ENCODE measurements at places on chromosomes 6 and 20. TPM values are rescaled to one million over a fixed set of nuclear protein-coding genes. Genes with fewer than 3 reads are reported as not detected.

Gene MAPK13
- total RNA-seq, result 2.1 TPM

Gene SNX9
- 36.8 TPM for total RNA-seq

Gene FILIP1
- total RNA-seq, result not detected

Gene SNX5
- 187 TPM for total RNA-seq

Gene IER3
- 377 TPM for total RNA-seq

Gene TPMT
- 27.6 TPM for total RNA-seq

Gene KIF25
- 0.39 TPM for total RNA-seq

Gene FAM83C
- not detected for total RNA-seq

Gene ARFGEF3
- 0.20 TPM for total RNA-seq

Gene RPN2
- 744 TPM for total RNA-seq

Gene IP6K3
- 1.1 TPM for total RNA-seq

DNA sequence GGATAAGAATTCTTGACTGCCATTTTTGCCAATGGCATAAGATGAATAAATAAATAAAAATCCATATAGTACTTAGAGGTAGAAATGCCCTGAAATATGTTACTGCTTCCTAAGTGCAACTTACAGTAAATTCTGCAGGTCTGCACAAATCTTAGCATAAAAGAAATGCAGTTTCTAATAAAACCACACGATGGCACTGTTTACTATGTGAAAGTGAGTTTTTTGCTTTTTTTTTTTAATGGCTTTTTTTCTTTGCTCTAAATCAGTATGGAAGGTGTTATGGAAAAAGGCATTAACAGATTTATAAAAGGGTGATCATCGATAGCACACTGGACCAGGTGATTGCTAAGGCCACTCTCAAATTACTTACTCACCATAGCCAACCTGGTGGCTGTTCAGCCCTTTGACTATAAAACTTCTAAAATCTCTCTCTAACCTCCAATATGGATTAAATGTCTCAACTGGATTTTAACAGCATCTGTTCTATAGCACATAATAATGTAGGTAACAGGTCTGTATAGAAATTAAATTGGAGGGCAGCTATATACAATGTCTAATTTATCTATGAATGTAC is 45.8 kb downstream of the AHI1 start:
- peak; percentile 37 for DNase-seq

- DNase-seq, result no peak
These were observed 128.3 kb upstream of the TBX18 start for GRCh38 chr6:84892671-84893070.

DNA sequence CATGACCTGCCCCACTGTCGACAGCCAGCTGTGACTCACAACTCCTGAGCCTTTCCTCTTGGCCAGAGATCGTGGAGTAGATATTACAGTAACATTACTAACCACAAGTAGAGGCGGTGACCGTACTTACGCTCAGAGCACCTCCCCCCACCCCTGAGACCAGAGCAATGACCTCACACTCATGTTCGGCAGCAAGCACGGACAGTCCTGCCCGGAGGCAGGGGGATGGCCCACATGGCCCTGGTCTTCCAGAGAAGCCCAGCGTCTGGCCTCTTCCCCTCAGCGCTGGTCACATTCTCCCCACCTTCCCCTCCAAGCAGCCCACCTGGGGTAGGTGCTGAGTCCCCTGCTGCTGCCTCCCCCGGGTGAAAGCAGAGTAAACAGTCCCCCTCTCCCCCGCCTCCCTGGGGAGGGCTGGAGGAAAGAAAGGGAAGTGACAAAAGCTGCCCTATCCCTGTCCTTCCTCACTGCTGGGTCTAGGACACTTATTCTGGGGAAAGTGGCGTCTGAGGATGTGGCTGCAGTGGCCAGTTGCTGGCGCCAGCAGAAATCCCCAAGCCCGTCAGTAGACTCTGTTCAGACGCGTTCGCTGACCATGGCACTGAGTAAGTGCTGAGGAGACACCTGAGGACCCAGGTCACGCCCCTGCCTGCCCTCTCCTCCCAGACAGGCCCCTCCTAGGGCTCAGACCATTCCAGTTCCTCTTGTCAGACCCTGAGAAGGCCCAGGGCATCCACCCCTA is 68.5 kb downstream of the MRPL14 start:
- DNase-seq, result peak; percentile 100

DNA sequence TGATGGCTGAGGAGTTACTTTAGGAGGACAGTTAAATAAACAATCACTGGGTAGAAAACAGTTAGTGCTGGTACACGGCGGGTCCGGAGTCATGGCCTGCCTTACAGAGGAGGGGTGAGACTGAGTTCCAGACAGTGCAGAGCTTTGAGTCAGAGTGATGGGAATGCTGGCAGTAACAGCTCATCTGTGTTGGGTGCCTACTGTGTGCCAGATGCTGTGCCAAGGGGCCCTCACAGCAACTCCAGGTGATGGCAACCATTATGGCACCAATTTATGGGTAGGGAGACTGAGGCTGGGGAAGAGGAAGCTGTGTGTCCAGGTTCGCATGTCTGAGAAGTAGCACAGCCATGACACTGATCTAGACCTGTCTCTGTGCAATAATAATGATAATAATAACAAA is 132.6 kb downstream of the CEBPB start:
- no peak for DNase-seq

- peak; percentile 88 for DNase-seq
These were observed 1066.8 kb upstream of the CITED2 start for GRCh38 chr6:140441256-140441655.

- DNase-seq, result peak; percentile 92
These were observed 8.7 kb upstream of the APCDD1L start for GRCh38 chr20:58523971-58524315.

DNA sequence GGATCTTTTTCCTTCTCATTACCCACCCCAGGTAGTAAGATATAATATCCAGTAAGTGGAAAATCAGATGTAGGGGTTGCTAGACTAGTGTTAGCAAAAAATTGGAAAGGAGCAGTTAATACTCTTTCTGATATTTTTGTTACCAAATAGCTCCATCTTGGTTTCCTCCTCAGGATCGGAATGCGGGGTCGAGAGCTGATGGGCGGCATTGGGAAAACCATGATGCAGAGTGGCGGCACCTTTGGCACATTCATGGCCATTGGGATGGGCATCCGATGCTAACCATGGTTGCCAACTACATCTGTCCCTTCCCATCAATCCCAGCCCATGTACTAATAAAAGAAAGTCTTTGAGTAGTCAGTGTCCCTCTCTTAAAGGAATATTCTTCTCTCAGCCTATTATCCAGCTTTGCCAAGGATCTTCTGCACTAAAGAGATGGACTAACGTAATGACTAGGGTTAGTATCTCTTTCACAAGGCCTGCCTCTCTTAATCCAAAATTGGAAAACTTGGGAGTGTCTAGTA is 1.5 kb downstream of the ROMO1 start:
- DNase-seq, result peak; percentile 19

GRCh38 chr20:23362392-23363256 is 642 bp downstream of the GZF1 start:
- peak; percentile 54 for DNase-seq

DNA sequence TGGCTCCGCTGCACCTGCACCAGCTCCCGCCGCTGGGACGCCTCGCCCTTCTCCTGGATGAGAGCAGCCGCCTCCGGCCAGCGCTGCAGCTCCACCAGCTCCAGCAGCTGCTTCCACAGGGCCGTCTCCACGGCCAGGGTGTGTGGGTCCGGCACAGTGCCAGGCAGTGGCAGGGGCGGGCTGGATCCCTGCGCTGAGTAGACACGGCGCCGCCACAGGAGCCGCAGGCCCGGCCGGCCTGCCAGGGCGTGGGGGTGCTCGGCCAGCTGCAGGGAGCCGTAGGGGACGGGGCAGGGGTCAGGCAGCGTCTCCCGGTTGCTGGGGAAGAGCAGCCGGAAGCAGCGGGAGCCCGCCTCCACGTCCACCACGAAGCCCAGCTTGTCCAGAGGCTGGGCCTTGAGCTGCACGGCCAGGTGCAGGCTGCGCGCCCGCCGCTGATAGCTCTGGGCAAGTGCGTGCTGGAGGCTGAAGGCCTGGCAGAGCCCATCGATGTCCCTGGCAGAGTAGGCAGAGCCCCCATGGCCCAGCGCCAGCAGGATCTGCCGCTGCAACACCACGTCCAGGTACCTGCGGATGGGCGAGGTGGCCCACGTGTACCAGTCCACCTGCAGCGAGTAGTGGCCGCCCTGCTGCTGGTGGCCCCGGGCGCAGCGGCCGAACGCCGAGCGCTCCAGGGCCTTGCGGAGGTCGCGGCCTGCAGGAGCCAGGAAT is 9.4 kb downstream of the FNDC11 start:
- DNase-seq, result no peak

- no peak for DNase-seq
These were observed 111.7 kb downstream of the CLIC5 start for GRCh38 chr6:45903959-45904358.

DNA sequence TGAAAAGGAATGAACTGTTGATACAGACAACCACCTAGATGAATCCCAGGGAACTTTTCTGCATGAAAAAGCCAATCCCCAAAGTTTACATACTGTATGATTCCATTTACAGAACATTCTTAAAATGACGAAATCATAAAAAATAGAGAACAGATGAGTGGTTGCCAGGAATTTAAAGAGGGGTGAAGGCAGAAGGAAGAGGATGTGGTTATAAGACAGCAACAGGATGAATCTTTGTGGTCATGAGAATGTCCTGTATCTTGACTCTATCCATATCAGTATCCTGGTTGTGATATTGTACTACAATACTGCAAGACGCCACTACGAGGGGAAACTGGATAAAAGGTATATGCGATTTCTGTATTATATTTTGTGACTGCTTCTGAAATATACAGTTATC is 70.1 kb upstream of the EMILIN3 start:
- DNase-seq, result peak; percentile 68

- no peak for DNase-seq
These were observed 19.7 kb downstream of the NDRG3 start for GRCh38 chr20:36726168-36726567.

DNA sequence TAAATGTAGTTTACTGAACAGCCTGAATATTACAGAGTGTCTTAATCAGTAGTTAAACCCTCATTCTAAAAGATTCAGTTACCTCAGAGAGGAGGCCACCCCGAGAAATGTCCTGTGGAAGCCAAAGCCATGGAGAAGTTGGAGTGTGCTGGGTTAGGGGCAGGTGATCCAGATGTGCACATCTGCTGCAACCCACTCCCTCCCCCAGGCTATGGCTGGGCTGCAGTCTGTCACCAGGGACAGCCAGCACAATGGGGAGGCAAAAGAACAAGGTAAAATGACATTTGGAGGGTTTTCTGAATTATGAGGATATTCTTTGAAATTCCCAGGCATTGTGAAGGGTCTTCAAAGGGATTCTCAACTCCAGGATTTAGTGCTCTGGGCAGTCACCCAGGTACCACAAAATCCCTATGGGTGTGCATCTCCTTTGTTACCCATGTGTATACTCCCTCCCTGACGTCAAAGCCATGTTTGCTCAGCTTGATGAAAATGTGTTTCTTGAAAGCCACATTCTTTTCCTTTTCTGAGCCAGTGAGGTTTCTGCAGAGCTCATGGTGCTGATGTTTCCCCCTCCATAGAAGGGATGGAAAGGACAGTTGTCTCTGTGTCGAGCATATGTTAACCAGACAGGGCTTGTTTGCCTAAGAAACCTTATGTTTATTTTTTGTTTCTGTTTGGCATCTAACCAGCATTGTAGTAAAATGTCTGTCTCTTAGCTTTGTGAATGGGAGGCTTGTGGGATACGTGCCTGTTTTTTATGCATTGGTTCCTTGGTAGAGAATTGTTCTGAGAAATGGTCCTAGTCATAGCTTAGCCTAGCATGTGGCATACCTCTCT is 212.3 kb upstream of the TBX18 start:
- DNase-seq, result no peak

DNA sequence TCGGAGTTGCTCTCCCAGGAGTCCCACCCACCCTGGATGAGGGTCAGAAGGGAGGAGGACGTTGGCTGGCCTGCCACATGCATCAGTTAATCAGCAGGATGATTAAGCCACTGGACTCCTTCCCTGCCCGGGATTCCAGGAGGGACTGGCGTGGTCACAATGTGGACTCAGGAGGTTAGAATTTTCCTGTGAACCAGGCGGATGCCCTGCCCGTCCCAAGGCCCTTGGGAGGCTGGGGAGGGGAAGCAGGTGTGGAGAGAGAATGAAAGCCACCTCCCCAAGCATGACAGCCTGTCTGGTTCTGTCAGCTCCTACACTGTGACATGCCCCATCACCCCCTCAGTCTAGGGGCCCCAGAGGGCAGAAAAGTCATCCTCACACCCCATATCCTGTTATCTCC is 11.6 kb upstream of the ITPR3 start:
- peak; percentile 88 for DNase-seq

GRCh38 chr6:101845172-101845571 is 451.7 kb downstream of the GRIK2 start:
- DNase-seq, result no peak

- DNase-seq, result no peak
These were observed 67.5 kb upstream of the NRN1 start for GRCh38 chr6:6074190-6074589.

GRCh38 chr6:119974430-119975159 is 625.0 kb upstream of the MAN1A1 start:
- DNase-seq, result no peak

GRCh38 chr20:48822178-48822577 is 5.6 kb downstream of the PREX1 start:
- DNase-seq, result no peak

GRCh38 chr6:73302339-73302738 is 39.3 kb upstream of the KHDC1 start:
- DNase-seq, result no peak

GRCh38 chr6:5524110-5524509 is 262.8 kb downstream of the FARS2 start:
- no peak for DNase-seq

GRCh38 chr6:39369987-39370386 is 47.5 kb upstream of the KCNK16 start:
- no peak for DNase-seq

All from RPMI7951 (cell line).